Dermis microvascular lymphatic vessel endothelial cell (primary cell): ENCODE measurements at places on chromosomes 5 and 9. TPM values are rescaled to one million over a fixed set of nuclear protein-coding genes. Genes with fewer than 3 reads are reported as not detected.

The LRRC14B gene
- not detected in 2 replicates for total RNA-seq

The RPL37 gene
- total RNA-seq: 1,577 and 2,023 TPM in 2 replicates

The SLC36A2 gene
- not detected in 2 replicates for total RNA-seq

DNA sequence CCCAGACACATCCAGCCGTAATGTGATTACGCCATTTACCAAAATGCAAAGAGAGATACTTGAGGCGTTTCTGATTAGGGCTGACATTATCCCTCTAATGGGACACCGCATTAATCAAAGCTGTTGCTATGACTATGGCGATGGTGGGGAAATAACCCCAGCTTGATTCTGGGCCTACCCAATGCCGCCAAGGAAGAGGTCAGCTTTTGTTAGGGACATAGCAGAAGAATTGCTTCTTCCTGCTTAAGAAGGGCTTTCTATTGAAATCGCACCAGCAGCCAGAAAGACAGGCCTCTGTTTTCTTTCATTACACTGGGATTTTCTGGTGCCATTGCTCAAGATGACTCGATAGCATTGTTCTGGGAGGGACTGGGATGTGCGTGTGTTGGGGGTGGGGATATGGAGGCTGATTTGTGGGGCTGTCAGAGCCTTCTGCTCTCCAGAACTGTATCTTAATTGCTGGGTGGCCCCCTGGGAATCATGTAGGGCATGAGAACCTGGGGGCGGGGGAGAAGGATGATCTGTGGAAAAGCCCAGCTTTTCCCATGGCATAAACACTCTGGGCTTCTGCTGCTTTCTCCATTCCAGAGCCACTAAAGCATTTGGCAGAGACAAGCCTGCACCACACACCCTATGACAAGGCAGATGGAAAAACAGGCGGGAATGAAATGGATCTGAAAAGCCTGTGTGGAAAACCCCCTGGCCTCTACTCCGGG is 106.5 kb upstream of the RAD23B start:
- DNase-seq: no peak

DNA sequence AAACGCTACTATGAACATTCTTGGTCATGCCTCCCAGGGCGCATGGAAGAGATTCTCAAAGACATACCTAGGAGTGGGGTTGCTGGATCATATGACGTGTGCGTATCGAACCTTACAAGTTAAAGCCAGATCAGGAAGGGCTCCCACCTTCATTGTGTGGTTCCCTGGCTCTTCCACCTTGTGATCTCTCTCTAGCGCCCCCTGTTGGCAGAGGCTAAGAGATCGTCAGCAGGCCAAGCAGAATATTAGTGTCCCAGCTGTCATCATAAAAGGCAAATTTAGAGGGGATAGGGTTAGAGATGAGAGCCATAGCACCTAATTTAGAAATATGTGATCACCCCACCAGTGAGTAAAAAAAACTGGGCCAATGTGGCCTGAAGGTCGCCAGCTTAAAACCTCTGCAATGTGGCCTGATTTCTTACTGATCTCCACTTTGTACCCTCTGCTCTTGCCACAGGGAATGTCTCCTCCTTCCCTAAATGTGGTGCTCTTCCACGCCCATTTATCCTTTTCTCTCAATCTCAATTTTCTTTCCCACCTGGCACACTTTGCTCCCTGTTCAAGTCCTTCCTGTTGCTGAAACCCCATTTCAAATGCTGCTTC is 91.7 kb upstream of the SHB start:
- peak; percentile 44 for DNase-seq

GRCh38 chr9:124590889-124591641 is 83.9 kb upstream of the NR5A1 start:
- DNase-seq: no peak

DNA sequence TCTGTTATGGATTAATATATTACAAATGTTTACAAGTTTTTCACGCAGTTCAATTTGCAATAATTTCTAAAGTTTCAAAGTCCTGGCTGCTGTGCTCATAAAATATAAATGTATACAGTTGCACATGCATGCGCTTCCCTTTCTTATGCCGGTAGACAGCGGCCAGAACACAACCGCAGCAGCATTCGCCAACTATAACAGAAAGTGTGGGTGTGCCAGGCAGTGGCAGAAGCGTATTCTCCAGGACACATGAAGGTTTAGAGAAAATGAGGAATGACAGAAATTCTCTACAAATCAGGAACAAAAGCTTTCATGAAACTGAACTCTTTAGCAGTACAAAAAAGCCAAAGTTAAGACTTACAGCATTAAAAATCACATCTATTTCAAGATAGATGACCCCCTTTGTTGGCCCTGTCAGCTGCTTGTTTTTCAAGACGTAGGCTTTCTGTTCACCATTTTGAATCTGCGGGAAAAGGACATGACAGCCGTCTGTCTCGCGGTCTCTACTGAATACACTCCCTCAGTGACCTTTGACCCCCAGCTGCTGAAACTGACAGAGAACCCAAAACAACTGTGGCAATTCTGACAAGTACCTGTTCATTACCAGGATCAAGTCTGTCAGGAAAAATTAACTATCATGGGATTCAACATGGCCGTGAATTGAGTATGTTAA is 252.2 kb downstream of the SLF1 start:
- DNase-seq: no peak

- no peak for DNase-seq
Observed at GRCh38 chr5:154242442-154242841, 51.9 kb downstream of the GALNT10 start.

GRCh38 chr5:56301069-56301468 is 67.9 kb upstream of the ANKRD55 start:
- no peak for DNase-seq

DNA sequence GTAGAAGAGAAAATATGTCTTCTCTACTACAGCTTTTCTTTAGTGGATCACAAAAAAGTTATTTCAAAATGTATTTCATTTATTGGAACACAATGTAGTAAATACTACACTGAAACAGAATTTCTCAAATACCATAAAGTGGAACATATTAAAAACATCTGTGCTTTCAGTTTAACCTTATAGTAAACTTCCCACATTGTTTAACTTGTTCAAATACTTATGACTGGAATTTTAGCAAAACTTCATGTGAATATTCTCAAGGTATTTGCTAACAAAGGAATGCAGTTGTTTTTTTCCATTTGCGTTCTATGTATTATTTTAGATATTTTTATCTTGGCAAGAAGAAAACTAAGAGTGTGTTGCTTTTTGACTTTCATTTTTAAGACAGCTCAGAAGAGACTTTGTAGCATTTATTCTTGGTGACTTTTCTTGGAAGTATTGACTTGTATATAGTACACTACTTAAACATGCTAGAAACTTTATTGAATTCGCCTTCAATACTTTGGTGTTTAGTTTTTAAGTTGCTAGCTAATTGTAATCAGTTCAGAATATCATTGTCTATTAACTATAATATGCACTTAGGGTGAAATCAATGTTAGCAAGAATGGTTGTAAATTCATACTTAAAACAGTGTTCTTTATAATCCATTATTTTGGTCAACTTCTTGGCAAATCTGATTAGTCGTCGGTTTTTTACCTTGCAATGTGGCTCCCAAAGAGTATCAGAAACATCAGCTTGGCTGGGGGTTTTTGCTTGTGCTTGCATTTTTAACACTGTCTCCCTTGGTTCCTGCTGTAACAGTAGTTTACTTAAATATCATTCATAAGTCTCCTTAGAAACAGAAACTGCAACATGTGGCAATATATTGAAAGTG is 5.0 kb upstream of the RHOBTB3 start:
- DNase-seq: no peak

DNA sequence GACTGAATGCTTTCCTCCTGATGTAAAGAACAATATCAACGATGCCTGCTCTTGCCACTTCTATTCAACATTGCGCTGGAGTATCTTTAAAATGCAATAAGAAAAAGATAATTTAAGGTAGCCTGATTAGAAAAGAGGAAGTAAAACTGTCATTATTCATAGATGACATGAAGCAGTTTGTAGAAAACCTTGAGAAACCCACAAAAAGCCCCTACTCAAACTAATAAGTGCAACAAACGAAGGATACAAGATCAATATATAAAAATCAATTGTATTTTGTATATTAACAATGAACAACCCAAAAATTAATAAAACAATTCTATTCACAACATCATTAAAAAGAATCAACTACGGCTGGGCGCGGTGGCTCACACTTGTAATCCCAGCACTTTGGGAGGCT is 76.4 kb upstream of the CKMT2 start:
- no peak for DNase-seq

- no peak for DNase-seq
Observed at GRCh38 chr9:20568400-20568799, 53.9 kb downstream of the MLLT3 start.

- DNase-seq: no peak
Observed at GRCh38 chr9:133100506-133101355, 20.3 kb downstream of the RALGDS start.

GRCh38 chr5:2196416-2196815 is 313.7 kb upstream of the IRX4 start:
- no peak for DNase-seq

- DNase-seq: no peak
Observed at GRCh38 chr9:134662143-134662876, 20.7 kb downstream of the COL5A1 start.

DNA sequence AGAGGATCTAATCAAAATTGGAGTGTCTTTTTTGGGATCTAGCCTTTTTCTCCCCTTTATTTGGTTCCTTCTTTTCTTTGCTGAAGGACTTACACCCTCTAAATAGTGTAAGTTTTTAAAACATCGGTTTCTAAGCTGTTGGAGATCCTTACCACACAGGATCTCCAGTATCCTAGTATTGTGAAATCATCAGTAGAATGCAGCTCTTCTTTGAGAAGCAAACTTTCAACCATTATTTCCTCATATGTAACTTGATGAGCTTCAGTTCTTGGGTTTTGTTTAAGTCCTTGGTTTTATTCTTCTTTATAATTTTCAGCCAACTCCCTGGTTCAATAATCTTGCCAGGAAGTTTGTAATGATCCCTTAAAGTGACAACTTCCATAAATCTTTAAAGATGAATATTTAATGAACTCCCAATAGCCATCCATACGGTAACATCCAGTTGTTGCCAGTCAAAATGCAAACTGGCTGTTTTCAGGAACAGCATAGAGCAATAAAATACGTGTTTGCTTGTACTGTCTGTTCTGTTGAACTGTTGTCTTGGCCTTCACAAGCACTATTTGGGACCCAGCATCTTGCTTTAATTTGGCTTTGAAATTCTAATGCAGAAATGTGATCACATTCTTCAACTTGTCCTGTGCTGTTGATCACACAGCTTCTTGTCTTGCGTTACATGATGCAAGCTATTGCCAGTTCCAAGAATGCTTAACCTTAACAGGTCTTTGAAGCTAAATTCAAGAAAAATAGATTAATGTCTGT is 34.8 kb upstream of the TTC23L start:
- DNase-seq: no peak

DNA sequence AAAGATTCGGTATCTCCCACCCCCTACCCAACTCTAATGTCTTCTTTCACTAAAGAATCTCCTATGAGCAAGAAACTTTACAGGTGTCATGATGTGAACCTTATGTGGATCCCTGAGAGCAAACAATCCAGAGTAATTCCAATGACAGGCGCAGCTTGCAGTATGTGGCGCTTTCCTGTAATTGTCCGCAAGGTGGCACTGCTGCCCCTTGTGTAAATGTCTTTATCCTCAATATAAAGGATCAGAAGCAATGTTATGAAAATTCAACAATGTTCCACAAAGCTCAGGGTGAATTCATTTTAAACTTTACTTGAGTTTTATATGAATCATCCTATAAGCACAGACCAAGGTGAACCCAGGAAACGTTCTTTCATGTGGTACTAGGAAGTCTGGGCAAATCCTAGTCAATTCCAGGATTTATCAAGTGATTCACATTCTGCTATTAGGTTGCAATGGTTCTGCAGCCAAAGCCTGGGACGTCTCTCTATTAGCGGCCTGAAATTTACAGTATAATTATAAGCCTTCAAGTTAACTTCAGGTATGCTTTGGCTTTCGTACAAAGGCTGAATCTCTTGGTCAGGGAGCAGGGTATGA is 113.7 kb downstream of the TRPM6 start:
- DNase-seq: peak; percentile 74
